Stimulated activated CD8-positive, alpha-beta memory T cell treated with anti-CD3 and anti-CD28 coated beads, Interleukin-7, amount 100 ng/mL, for 1 hour (primary cell): ENCODE measurements at places on chromosomes 12 and 14.

- DNase-seq = no peak
Measured at GRCh38 chr14:89202413-89203190, 214.4 kb downstream of the FOXN3 start.

GRCh38 chr12:103745962-103746361, 95.1 kb downstream of the NT5DC3 start:
- no peak for DNase-seq

DNA sequence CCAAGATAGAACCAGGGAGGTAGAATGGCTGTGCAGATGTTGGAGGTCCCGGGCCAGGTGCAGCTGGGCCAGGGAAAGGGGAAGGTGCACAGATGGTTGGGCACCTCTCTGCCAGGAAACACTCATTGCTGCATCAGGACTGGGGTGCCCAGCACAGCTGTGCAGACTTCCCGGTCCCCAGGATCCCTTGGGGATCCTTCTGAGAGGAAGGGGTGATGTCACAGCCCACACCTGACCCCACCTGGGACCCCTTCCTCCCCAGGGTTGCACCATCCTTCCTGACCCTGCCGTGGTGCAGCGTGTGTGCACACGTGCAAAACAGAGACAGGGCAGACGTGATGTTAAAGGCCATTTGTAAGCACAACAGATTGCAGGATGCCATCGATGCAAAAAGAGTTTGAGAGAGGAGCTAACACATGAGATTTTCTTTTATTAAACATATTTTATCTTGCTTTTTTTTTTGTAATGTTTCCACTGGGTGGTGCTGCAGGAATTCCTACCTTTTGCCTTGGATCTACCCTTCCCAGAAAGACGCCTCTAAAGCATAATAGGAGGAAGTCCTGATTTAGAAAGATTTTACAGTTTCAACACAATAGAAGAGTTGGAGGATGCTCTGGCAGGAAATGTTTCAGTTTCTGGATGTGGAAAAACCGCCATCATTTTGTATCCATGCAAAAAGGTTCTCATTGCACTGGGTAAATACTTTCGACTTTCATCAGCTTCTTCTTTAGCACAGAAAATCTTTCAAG, 14.8 kb downstream of the ELK3 start:
- DNase-seq = no peak

- DNase-seq = no peak
Measured at GRCh38 chr12:52210186-52210924, 18.5 kb upstream of the KRT80 start.

GRCh38 chr14:81178063-81178462, 42.7 kb downstream of the GTF2A1 start:
- no peak for DNase-seq

- no peak for DNase-seq
Measured at GRCh38 chr14:86193756-86194155, 663.8 kb downstream of the FLRT2 start.

GRCh38 chr14:71261206-71261605, 353.9 kb downstream of the PCNX1 start:
- DNase-seq = no peak

- DNase-seq = no peak
Measured at GRCh38 chr14:25042362-25043299, 7.3 kb downstream of the STXBP6 start.

- DNase-seq = no peak
Measured at GRCh38 chr14:50999726-51000125, 55.4 kb upstream of the PYGL start.

DNA sequence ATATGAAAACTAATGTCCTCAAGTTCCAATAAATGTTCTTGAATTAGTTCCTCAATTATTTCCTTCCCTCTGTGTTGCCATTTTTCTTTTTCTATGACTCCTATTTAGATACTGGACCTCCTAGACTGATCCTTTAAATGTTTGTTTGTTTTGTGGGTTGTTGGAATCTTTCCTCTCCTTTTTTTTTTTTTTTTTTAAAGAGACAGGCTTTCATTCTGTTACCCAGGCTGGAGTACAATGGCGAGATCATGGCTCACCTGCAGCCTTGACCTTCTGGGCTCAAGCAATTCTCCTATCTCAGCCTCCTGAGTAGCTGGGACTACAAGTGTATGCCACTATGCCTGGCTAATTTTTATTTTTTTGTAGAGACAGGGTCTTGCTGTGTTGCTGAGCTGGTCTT, 9.6 kb downstream of the PRKAG1 start:
- DNase-seq = no peak

- DNase-seq = no peak
Measured at GRCh38 chr12:31019976-31020375, 53.7 kb upstream of the DDX11 start.

- no peak for DNase-seq
Measured at GRCh38 chr14:85317491-85318021, 212.4 kb upstream of the FLRT2 start.

GRCh38 chr14:60651796-60652673, 2.8 kb upstream of the SIX1 start:
- no peak for DNase-seq

GRCh38 chr12:48358937-48359513, 8.3 kb upstream of the ZNF641 start:
- DNase-seq = no peak

GRCh38 chr12:52347016-52347415, 20.3 kb downstream of the KRT85 start:
- DNase-seq = no peak

DNA sequence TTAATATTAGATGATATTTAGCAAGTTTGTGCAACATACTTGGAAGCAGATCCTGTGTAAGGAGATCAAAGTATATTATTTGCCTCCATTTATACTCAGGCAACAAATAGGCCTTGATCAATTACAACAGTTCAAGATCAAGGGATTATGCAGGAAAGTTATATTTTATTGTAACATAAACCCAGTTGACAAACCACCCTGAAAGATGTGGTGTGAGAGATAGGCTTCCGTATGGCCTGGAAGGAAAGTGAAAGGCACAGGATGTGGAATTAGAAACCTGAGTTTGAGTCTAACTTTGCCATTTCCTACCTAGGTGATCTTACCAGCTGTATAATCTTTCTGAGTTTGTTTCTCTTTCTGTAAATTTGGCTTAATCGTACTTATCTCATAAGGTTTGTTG, 284.1 kb downstream of the BMP4 start:
- no peak for DNase-seq

- no peak for DNase-seq
Measured at GRCh38 chr14:48275301-48275700, 599.9 kb upstream of the MDGA2 start.

DNA sequence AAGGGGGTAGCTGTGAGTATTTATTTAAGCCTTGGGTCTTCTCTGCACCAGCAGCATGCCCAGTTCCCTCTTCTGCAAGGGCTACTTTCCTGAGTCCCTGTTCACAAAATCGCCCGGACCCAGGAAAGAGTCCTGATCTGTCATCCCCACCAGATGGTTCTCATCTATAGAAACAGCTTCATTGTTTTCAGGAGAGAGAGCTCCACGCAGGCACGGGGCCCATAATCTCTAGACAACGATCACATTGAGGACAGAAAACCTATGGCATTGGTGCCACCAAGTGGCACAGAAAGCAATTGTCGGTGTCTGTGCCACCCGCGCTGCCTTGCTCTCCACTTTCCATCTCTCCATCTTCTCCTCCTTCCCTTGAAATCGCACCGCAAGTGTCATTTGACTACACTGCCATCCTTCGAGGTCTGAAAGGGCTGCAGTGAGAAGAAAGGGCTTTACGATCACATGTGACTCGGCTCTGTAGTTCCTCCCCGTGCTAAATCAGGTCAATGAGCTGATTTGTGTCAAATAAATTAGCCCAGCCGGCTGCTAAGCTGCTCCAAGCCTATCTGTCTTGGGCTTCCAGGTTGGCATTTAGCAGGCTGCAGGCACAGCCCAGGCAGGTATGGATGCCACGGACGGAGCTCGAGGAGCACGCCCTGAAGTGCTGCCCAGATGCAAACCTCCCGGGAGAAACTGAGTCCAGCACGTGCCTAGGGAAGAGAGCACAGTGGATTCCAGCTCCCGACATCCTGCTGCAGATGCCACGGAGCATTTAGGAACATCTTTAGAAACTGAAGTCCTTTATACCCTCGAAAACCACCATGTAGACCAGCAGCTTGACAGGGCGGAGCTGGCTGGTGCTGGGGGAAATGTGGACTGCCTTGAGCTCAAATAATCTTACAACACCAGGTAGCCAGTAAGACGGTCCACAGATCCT, 28.8 kb downstream of the SPRING1 start:
- DNase-seq = no peak

GRCh38 chr12:93568091-93568490, 4.4 kb upstream of the SOCS2 start:
- DNase-seq = no peak

GRCh38 chr14:58138714-58139482, 13.1 kb downstream of the ARMH4 start:
- DNase-seq = no peak

- DNase-seq = no peak
Measured at GRCh38 chr12:124673801-124674617, 106.6 kb upstream of the NCOR2 start.

GRCh38 chr14:52871606-52872005, 79.2 kb downstream of the FERMT2 start:
- DNase-seq = no peak

GRCh38 chr12:108604208-108604941, 6.5 kb upstream of the TMEM119 start:
- no peak for DNase-seq

- no peak for DNase-seq
Measured at GRCh38 chr12:75533239-75533638, 21.8 kb upstream of the KRR1 start.

- DNase-seq = no peak
Measured at GRCh38 chr14:90114554-90114953, 52.8 kb downstream of the KCNK13 start.

DNA sequence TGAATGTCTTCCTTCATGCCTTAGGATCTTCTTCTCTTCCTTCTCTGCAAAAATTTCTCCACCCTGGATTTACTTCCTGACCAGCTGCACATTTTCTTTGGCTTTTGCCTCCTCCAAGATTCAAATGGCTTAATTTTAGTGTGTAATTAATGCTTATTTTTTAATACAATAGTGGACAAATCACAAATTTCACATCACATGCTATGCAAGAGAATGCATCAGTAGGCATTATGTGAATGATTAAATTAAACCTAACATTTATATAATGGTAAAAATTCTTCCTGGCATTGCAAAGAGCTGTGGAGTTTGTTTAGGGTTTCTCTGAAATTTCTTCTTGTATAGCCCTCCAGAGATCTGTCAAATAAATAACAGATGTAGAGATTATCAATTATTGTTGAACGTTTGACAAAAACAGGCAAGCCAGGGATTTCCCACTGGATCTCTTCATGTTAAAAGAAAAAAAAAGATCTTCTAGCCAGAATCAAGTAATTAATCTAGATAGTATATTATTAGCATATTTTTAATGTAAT, 84.4 kb downstream of the NAV3 start:
- DNase-seq = no peak

DNA sequence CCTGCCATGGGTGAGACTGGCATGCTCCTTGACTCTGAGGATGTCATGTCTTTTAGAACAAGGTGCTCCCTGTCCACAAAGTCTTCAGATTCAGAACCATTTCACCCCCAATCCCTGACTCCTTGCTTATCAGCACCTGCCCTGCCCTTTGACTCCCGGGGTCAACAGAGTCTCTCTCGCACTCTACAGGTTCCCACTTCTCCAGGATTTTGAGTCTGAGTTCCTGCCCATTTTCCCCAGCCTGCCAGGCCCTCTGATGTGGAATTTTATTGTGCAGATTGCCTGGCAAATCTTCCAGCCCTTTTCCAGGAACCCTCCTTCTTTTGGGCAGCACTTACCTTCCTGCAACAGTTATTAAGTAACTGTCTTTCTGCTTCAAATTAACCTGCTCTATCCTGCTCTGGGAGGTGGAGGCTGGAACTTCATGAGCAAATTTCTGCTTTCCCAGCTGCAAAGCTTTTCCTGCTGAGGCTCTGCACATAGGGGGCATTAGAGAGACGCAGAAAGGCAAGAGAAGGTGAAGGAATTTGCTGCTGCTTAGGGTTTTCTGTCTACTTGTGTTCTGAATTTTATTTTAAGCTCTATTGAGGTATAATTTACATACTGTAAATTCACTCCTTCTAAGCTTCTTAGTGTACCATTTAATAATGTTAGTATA, 259.1 kb downstream of the PCNX1 start:
- no peak for DNase-seq

GRCh38 chr14:77921818-77922217, 121.9 kb downstream of the ADCK1 start:
- DNase-seq = no peak

DNA sequence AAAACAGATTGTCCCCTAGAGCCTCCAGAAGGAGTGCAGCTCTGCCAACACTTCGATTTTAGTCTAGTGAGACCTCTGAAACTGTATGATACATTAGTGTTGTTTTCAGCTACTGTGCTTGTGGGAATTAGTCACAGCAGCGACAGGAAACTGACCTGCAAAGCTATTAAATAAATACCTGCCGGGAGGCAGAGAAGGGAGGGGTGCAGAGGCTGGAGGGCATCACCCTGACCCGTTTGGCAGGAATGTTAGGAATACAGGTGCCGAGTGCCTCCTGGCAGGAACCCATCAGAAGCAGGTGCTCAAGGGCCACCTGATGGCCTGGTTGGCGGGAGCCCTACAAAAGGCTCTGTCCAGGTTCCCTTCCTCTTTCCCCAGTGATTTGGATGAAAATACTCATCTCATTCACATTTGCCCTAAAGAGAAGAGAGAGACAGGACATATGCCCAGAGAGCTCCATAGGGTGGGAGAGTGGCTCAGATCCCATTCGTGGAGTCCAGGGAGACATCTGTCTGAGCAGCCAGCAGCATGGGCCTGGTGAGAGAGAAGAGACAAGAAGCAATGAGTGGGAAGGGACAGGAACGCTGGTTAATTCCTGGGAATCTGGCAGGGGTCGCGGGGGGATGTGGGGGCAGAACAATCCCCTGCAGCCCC, 44.6 kb downstream of the C14orf132 start:
- DNase-seq = no peak

- no peak for DNase-seq
Measured at GRCh38 chr12:121461048-121461447, 61.1 kb downstream of the RNF34 start.

- no peak for DNase-seq
Measured at GRCh38 chr12:12903642-12904609, 12.6 kb downstream of the GPRC5A start.

- no peak for DNase-seq
Measured at GRCh38 chr12:39393179-39393578, 49.7 kb downstream of the KIF21A start.

DNA sequence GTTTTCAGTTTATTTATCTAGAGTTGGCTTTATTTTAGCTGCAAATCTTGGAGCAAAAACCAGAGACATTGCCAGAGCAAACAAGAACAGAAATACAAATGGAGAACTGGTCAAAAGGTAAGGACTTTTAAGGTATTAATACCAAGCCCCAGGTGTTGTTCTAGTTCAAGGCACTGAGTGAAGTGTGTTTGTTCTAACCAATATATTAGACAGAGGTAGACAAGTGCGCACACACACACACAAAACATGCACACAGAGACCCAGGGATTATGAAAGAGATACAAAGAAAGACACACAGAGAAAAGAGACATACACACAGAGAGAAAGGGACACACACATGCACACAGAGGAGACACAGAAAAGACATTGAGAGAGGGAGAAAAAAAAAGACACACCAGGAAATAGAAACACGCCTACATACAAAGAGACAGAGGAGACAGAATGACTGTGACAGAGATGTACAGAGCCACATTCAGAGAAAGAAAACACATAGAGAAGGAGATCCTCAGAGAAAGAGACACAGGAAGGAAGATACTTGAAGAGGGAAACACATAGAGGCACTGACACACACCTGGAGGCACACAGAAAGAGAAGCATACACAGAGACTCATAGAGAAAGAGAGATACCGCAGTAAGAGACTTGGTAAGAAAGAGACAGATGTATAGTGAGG, 50.2 kb downstream of the MIPOL1 start:
- DNase-seq = no peak
